ENCODE measurements at places on chromosomes 1 and 21. TPM values are rescaled to one million over a fixed set of nuclear protein-coding genes. Genes with fewer than 3 reads are reported as not detected.

Gene CASZ1
- 30.8 TPM for total RNA-seq

Gene LAX1
- 0.22 TPM for total RNA-seq

Gene UBE2U
- total RNA-seq = not detected

Gene RNU1-4
- total RNA-seq = 2,384 TPM

Gene POMGNT1
- 65.5 TPM for total RNA-seq

Gene VANGL2
- total RNA-seq = 2.3 TPM

Gene C8A
- not detected for total RNA-seq

Gene CLCA1
- not detected for total RNA-seq

Gene NHLH1
- 0.04 TPM for total RNA-seq

Gene PLPPR4
- total RNA-seq = 6.5 TPM

Gene LINGO4
- 0.22 TPM for total RNA-seq

Gene CD247
- total RNA-seq = 0.31 TPM

Gene PTPN7
- 0.44 TPM for total RNA-seq

Gene SDF4
- 57.2 TPM for total RNA-seq

Gene PAPPA2
- total RNA-seq = 4.2 TPM

Gene RAB25
- total RNA-seq = not detected
